IMR-90 (cell line): ENCODE measurements at places on chromosomes 5 and 9. TPM values are rescaled to one million over a fixed set of nuclear protein-coding genes. Genes with fewer than 3 reads are reported as not detected.

The TSSK1B gene
- under 0.01 and 0.18 TPM in 2 replicates for total RNA-seq

The FGF10 gene
- not detected in 2 replicates for total RNA-seq

DNA sequence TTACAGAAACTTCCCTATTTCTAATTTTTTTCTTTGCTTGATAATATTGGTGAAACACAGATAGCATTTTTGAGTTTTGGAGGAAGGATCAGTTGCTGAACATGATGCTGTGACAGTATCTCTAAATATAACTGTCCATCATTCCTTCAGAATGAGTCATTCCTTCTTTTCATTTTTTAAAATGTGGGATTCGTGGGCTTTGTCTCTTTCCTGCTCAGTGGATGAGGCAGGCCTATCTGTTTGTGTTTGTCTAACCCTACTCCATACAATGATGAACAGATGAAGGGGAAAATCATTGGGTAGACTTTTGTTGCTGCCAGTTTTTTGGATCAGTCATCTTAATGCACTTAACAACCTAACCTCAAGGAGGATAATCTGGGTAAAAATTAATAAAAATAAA lies 15.7 kb upstream of the OR13C8 start:
- no peak for DNase-seq

- DNase-seq, result peak; percentile 67
These were observed 71.7 kb upstream of the TRIO start for GRCh38 chr5:14071433-14071832.

DNA sequence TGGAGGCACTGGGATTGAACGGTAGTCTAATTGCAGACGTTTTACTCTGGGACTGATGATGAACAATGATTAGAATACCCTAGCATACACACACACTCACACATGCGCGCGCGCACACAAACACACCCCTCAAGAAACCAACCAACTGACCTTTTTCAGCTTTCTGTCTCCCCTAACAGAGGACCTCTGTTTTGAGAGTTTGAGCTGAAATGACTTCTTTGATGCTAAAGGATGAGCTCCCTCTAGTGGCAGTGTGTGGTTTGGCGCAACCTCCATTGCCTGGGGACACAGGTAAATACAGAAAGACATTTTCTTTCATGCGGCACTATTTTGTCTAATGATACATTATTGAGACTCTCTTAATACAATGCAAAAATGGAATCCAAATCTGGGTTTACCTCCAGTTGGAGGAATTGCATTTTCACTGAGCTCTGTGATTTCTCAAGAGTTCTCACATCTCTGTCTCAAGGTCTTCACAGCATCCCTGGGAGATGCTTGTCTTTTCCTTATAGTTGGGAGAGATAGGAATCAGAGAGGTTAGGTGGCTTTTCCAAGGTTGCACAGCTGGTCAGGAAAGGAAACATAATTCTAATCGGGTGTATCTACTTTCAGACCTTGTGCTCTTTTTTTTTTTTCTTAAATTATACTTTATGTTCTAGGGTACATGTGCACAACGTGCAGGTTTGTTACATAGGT lies 187.5 kb downstream of the TMEM38B start:
- peak; percentile 53 for DNase-seq

- peak; percentile 89 for DNase-seq
These were observed 145.4 kb downstream of the MTX3 start for GRCh38 chr5:79845448-79846197.

DNA sequence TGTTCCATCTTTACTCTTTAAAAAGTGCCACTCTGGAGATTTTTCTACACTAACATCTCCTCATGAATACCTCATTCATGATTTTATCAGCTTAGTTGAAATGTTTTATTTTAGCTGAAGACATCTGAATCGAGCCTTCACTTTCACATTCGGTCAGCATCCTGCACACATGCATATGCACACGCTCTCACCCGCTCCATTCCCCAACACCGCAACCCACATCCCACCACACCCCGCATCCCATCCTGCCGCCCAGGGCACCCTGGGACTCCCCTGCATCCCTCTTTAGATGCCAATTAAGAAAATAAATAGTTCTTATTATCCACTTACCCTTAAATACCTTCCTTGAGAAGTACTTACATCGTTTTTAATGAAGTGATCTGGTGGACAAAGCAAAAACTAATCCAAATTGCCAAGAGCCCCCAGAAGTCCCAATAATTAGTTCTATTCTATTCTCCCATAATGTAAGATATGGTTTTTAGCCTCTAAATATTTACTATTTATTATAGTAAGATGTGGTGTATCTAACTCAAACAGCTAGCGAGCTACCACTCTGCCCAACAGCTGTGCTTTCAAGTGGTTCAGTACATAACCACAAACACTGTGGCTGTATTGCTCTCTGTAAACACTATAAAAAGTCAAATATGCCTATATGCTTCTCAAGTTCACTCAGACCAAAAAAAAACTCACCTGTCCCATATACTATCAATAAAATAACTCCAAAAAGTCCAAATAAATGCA lies 38.2 kb downstream of the GZMK start:
- DNase-seq, result no peak

- DNase-seq, result no peak
These were observed 1.1 kb downstream of the SPEF2 start for GRCh38 chr5:35618781-35619180.
